Stimulated activated CD4-positive, alpha-beta T cell treated with anti-CD3 and anti-CD28 coated beads, Interleukin-1b, Interleukin-23, amount 100 ng/mL, for 1 hour (primary cell): ENCODE measurements at places on chromosomes 13 and 19.

GRCh38 chr19:4181053-4181508, 1.3 kb downstream of the SIRT6 start:
- DNase-seq, result no peak

DNA sequence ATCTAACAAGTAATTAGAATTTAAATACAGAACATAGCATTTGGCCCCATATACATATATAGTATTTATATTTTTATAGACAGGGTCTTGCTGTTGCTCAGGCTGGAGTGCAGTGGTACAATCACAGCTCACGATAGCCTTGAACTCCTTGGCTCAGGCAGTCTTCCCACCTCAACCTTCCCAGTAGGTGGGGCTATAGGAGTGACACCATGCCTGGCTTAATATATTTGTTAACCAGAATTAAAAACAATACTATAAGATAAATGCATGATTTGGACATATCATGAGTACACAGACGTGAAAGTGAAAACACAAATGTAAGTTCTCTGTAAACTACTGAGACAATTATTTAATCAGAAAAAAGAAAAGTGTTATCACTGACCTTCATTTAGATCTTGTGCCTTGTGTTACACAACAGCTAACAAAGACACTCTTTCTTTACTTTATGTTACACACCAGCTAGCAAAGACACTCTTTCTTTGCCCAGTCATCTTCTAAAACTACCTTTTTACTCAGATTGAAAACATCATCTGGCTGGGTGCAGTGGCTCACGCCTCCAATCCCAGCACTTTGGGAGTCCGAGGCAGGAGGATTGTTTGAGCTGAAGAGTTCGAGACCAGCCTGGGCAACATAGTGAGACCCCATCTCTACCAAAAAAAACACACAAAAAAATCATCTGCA, 22.6 kb downstream of the CARS2 start:
- no peak for DNase-seq

- DNase-seq, result no peak
These were observed 7.6 kb downstream of the KCNN1 start for GRCh38 chr19:17974551-17974950.

GRCh38 chr13:110605132-110605531, 10.2 kb upstream of the NAXD start:
- DNase-seq, result no peak

GRCh38 chr13:99828123-99828522, 143.4 kb downstream of the ZIC5 start:
- no peak for DNase-seq

- DNase-seq, result no peak
These were observed 46.2 kb downstream of the MYO9B start for GRCh38 chr19:17121736-17122293.

- DNase-seq, result no peak
These were observed 34.3 kb upstream of the TSHZ3 start for GRCh38 chr19:31383553-31383952.
